ENCODE measurements at places on chromosomes 5 and 9. TPM values are rescaled to one million over a fixed set of nuclear protein-coding genes. Genes with fewer than 3 reads are reported as not detected.

The TAS2R1 gene
- not detected for total RNA-seq

The PCDHB7 gene
- total RNA-seq: 6.9 TPM

- DNase-seq: no peak
Observed at GRCh38 chr9:89426384-89426961, 71.4 kb downstream of the SEMA4D start.

DNA sequence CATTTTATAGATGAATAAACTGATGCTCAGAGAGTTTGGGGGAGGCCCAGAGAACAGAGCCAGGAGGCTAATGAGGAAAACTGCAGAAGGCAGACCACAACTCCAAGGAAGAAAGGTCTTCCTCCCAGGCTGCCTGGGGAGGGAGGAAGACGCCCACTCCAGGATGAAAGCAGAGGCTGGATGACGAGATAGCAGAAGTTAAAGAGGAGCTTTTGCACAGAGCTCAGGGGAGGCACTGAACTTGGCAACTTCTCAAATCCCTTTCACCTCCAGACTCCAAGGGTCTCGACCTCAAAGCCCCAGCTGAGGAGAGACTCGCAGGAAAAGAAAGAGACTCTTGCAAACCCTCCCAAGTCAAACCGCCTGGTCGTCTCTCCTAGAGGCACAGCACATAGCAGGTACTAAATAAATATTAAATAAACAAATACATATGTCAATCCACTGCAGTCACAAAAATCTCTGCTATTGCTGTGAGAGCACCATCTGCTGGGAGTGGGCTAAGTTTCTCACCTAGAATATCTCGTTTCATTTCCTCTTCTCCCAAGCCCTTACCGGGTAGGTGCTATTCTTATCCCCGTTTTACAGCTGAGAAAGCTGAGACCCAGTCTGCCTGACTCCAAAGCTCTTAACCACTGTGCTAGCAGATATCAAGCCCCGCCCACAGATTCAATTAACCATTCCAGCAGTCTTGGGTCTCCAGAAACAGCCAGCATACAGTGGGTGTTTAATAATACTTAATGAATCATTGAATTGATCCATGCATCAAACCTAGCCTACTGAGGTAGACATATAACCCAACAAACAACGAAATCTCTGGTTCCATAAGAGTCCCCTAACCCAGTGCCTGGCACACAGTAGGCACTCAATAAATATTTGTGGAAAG, 97.8 kb upstream of the HAND1 start:
- DNase-seq: peak; percentile 33

DNA sequence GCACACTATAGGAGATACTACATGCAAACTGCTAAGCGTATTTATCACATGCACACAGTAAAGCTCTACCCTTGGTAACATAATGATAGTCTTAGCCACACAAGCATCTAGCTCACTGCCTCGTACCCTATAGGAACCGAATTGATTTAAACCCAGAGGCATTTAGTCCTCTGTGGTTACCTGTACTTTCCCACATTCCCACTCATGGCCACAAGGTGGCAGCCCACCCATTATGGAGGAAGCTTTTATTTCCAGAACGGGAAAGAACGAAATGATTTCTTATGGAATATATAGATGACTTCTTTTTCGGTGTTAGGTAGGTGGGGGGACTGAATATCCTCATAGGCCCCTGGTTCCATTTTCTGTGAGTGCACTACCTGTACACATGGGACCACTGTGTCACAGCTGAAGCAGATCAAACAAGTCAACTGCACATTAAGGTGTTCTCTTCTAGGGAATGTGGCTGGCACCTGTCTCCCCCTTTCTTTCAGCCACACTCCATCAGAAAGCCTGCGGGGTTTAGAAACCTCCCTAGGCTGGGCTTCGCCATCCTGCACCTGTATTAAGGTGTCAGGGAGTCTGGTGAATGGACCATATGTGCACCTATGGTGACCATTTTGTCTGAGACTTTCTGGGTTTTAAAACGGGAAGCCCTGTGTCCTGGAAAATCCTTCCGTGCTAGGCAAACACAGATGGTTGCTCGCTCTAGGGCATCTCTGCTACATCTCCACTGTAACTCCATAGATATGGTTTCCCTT, 313.2 kb downstream of the SLIT3 start:
- DNase-seq: peak; percentile 47

DNA sequence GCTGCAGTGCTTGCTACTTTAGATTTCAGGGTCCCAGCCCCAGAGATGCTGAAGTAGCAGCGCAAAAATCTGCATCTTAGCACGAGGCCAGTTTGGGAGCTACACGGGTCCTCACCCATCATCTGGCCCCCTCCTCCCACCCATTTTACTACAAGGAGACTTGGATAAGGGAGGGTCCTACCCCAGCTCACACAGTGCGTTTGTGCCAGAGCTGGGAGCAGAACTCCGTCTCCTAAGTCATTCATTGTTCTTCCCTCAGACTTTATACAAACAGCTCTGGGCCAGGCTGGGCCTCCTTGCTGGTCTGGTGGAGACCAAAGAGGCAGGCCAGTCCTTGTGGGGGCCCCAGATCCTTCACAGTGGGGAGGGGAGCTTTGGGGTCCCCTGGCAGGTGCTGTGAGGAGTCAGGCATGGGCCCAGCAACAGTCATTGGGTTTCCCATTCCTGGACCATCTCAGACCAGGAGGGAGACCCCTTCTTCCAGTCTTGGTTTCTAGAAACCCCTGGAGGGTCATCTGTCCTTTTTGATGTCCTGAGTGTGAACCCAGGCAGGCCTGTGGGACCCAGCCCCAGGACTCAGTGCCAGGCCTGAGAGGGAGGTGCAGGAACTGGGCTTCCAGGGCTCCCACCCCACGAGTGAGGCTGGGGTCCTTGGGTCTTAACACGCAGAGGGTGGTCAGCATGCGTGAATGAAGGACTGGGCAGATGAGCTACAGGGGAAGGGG, 2.3 kb upstream of the IL17B start:
- no peak for DNase-seq

GRCh38 chr5:138369706-138370105, 17.2 kb downstream of the KDM3B start:
- DNase-seq: no peak
